Adipocyte (in vitro differentiated cells): ENCODE measurements at places on chromosomes 7 and 10.

DNA sequence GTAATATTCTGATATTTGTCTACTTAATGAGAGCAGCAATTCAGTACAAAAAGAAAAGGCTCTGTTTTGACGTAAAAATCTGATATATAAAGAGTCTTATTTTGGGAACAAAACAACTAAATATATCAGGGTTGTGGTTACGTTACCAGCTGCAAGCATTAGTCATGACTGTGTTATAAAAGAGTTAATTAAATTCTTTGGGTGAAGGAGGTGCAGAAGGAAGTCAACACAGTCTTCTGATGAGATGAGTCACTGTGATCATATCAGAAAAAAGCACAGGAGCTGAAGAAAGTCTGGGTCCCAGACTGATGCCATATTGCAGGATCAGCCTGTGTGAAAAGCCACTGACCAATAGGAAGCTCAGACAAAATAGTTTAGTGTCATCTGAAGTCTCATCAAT, 234.3 kb upstream of the TEX47 start:
- no peak for DNase-seq

GRCh38 chr10:63005246-63005645, 127.9 kb upstream of the NRBF2 start:
- peak; percentile 17 for DNase-seq

DNA sequence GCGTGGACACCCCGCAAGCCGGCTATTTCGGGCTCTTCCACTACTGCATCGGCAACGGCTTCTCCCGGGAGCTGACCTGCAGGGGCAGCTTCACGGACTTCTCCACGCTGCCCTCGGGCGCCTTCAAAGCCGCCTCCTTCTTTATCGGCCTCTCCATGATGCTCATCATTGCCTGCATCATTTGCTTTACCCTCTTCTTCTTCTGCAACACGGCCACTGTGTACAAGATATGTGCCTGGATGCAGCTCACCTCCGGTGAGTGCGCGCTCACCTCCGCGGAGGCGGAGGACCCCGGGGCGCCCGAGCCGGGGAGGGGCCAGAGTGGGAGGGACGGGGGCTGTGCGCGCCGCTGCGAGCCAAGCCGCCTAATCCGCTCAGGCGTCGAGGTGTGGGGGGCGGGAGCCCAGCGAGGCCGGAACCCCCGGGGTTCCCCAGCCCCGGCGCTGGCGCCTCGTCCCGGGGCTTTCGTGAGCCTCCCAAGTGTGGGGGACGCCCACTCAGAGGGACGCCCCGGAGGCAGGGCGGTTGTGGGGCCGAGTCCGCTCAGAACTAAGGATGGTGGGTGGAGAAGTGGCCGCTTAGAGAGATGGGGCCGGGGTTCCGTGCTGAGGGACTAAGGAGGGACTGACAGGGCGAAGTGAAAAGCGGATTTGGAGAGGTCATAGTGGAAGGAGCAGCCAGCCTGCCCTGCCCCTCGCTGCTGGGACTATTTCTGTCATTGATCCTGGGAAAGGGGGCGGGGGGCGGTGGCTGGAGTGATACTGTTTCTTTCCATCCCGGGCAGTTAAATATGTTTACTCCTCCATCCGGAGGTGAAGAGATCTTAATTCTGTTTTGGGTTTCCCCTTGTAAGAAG, 795 bp downstream of the LHFPL3 start:
- DNase-seq: no peak

GRCh38 chr10:3330663-3331062, 158.1 kb upstream of the PITRM1 start:
- peak; percentile 65 for DNase-seq

- no peak for DNase-seq
Observed at GRCh38 chr7:129959471-129960203, 6.9 kb upstream of the UBE2H start.

DNA sequence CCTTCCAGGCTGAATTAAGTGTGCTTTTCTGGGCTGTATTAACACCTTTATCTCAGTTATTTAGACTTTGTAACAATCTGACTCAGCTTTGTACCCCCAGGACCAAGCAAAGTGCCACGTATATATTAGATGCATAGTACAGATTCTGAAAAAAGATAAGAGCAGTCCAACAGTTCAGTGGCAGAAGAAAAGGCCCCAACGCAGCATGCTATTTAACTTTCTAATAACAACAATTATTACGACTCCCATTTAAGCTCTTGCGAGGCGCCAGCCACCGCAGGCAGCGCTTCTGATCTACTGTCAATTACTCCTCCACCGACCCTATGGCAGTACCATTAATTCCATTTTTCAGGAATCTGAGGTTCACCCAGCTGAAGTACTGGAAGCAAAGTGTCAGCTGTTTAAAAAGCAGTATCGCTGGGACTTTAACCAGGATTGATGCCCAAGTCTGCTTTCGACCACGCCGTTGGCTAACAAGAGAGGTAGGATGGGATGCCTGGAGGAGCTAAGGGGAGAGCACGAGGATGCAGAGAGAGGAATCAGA, 638 bp downstream of the LIPA start:
- no peak for DNase-seq

DNA sequence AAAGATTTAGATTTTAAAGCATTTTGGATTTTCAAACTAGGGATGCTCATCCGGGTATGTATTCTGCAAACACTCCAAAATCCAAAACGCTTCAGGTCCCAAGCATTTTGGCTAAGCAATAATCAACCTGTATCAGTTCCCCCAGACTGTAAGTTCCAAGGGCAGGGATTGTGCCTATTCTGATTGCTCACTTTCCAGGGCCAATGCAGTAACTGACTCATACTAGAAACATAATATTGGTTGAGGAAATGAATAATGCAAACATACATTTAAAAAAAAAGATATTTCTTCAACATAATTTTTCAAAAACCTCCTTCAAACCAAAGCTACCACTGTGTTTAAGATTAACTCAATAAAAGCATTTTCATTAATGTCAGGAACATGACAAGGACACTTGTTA, 69.5 kb downstream of the HIBADH start:
- DNase-seq: no peak

- peak; percentile 95 for DNase-seq
Observed at GRCh38 chr10:89278034-89278535, 23.8 kb upstream of the IFIT2 start.

GRCh38 chr10:93742633-93743349, 14.9 kb upstream of the LGI1 start:
- DNase-seq: no peak

DNA sequence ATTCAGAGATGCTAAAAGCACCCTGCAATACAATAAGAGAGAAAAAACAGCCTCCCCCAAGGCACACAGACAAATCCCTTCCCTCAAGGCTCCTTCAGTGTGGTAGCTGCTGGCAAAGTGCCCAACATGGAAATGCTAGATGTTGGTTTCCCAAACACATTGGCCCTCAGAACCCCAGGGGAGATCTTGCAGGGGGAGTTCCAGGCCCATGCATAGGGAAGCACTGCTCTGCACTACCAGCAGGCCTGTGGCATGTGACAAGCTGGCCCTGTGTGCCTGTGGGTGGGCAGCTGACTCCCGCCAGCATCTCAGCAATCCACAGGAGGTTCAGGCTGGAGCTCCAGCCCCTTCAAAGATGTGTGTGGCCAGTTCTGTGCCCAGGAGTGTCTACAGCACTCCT, 16.8 kb upstream of the CSGALNACT2 start:
- peak; percentile 29 for DNase-seq

DNA sequence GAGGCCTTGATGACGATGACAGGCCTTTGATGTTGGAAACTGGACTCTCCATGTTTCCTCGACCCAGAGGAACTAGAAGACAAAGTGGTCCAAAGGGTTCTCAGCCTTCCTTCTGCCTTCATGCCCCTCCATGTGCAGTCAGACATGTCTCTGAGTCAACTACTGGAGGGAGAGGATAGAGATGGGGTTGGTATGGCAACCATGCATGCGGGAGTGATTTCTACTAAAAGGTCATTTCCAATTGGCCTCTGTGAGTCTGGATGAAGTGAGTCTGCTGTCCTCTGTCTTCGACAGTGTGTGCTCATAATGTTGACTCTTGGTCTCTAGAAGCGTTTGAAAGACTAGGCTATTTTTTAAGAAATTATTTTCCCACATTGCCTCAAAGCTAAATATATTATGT, 29.2 kb downstream of the STK17A start:
- no peak for DNase-seq

DNA sequence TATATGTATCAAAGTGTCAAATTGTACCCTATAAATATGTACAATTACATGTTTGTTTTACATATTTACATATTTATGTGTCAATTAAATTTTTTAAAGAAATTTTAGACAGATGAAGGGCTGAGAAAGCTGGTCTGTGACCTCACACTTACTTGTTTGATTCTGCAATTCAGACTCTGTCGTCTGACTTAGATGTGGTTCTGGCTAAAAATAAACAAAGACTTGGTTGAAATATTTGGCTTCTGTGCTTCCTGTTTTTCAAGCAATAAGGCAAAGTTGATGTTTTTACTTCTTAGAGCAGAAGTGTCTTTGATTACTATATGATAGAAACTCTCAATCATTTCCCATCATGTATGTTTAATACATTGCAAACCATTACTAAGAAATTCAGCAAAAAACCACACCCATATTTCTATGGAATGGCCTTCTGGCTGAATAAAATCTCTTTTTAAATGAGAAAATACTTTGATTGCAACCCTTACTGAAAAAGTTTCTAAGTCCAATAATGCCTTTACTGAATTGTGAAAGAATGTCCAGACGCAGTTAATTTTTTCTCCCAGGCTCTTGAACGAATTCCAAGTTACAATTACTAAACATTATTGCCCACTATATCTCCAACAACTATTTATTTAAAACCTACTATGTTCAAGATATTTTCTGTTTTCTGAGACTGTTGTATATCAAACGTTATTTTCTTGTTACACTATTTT, 59.5 kb upstream of the PRKG1 start:
- peak; percentile 74 for DNase-seq

DNA sequence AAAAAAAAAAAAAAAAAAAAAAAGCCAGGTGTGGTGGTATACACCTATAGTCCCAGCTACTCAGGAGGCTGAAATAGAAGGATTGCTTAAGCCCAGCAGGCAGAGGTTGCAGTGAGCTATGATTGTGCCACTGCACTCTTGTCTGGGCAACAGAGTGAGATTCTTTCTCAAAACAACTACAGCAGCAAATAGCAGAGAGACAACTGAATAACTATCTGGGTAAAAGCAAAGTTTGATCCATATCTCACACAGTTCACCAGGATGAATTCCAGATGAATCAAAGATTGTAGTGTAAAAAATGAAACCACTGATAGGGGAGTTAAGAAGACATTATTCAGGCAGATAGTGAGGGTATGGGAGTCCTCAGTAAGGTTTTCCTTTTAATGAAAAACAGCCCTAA, 11.4 kb upstream of the NUB1 start:
- DNase-seq: no peak

DNA sequence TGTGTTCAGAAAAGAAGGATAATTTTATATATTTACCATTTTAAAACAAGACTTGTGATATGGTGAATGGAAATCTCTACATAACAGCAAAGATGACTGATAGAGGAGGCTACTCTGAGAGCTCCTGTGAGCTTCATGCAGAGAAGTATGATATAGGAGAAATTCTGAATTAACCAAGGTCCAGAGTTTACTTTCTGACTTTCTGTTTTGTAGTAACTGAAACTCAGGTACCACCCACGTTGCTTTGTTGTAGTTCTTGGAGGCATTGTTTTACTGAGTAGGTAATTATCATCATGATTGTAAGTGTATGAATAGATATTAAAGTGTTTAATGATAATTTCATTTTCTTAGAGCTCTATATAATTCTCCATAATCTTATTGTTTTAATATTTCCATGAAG, 18.0 kb upstream of the SFR1 start:
- DNase-seq: no peak

GRCh38 chr7:117837841-117838240, 35.4 kb downstream of the CTTNBP2 start:
- DNase-seq: no peak

DNA sequence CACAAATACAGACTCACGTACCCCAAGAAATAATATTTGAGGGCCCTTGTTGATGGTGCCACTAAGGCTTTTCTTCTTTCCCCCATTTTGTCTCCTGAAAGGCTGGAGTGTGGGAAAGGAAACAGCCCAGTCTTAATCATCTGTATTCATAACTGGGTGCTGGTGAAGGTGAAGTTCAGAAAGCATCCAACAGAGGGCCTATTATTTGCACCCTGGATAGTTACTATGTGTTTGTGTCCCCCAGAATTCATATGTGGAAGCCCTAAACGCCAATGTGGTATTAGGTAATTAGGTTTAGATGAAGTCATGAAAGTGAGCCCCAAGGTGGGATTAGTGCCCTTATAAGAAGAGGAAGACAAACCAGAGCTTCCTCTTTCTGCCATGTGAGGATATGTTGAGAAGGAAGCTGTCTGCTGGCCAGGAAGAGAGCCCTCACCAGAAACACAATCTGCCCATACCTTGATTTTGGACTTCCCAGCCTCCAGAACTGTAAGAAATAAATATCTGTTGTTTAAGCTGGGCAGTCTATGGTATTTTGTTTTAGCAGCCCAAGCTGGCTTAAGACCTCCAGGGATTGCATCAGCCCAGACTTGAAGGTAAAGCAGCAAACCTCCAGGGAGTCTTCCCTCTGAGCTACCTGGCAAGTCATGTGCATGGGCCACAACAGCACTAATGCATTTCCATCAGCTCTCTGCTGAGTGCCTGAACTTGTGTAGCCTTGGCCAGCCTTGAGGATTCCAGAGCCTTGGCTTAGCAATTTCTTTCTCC, 90.0 kb upstream of the ADRB1 start:
- no peak for DNase-seq

- DNase-seq: no peak
Observed at GRCh38 chr7:28465697-28466096, 53.4 kb downstream of the CREB5 start.

GRCh38 chr7:156158693-156159092, 346.4 kb upstream of the SHH start:
- no peak for DNase-seq

DNA sequence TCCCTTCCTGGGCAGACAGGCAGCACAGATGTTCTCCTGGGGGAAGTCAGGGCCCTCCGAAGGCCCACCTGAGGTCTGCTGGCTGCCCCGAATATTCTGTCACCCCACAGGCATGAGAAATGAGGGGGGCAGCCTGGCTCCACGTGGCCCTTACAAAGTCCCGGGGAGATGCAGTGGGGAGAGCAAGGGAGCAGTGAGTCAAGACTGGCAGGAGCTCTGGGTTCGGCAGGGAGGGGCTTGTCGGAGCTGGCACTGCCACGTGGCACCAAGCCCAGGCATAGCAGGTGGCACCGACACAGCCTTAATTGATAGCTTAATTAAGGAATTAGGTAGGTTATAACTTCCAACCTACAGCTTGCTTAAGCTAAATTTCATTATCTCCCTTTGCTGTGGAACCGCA, 163.9 kb downstream of the USP6NL start:
- DNase-seq: no peak

DNA sequence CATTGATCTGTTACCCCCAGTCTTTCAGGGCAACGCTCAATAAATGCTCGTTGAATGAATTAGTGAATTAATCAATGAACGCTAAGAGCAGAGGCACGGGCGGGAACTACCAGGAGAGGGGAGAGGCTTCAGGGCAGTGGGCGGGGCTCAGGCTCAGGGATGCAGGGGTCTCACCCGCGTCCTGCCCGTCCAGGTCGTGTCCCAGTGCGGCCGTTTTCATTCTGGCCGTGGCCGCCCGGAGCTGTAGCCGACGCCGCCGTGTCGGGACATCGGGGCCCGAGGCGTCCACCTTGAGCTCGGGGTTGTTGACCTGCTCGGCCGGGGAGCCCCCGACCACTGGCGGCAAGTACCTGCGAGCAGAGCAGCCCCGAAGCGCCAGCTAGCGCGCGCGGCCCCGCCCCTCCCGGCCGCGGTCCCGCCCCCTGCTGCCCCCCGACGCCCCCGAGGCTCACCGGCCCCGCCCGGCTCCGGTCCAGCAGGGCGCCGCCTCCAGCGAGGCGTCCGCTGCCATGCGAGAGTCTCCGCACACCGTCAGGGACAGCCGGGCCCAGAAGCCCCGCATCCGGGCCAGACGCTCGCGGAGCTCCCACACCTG, 2.8 kb upstream of the GAL3ST4 start:
- DNase-seq: no peak

GRCh38 chr10:27626890-27627289, 118.7 kb downstream of the MKX start:
- no peak for DNase-seq
